Activated CD4-positive, alpha-beta T cell treated with anti-CD3 and anti-CD28 coated beads for 48 hours (primary cell): ENCODE measurements at places on chromosomes 16 and 17.
A peak's percentile ranks its signal among the peaks of the same experiment; 100 is the strongest.

- no peak for DNase-seq
Observed at GRCh38 chr17:4189280-4189679, 46.3 kb downstream of the CYB5D2 start.

DNA sequence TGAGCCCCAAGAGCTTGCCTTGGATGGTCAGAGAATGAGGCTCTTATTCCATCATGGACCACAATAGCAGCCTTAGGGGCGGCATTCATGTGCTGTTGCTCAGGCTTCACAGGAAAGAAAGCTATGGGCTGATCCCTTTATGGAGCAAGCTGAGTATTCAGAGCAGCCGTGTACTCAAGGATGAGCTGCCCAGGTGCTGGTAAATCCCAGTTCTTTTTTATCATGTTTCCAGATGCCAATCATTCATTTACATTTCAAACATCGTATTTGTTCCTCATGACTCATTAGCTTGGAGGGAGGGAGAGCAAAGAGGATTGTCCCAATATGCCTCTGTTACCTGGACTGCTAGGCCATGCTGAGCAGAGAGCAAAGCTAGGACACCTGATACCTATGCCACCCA, 475.7 kb downstream of the SHISA9 start:
- no peak for DNase-seq

- DNase-seq, result no peak
Observed at GRCh38 chr16:84502581-84502980, 1.9 kb downstream of the MEAK7 start.

- peak; percentile 32 for DNase-seq
Observed at GRCh38 chr17:48068491-48068961, 20.4 kb downstream of the NFE2L1 start.

- DNase-seq, result no peak
Observed at GRCh38 chr17:34847938-34848337, 113.3 kb downstream of the CCT6B start.

DNA sequence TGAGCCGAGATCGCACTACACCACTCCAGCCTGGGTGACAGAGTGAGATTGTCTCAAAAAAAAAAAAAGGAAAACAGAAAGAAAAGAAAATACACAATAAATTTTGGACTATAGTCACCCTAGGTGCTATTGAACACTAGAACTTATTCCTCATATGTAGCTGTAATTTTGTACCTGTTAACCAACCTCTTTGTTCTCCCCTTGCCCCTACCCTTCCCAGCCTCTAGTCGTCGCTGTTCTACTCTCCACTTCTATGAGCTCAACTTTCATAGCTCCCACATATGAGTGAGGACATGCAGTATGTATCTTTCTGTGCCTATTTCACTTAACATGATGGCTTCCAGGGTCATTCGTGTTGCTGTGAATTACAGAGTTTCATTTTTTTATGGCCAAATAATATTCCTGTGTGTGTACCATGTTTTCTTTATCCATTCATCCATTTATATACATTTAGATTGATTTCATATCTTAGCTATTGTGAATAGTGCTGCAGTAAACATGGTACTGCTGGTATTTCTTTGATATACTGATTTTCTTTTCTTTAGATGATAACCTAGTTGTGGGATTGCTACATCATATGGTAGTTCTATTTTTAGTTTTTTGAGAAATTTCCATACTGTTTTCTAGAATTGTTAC, 28.3 kb downstream of the VPS35L start:
- DNase-seq, result peak; percentile 28

DNA sequence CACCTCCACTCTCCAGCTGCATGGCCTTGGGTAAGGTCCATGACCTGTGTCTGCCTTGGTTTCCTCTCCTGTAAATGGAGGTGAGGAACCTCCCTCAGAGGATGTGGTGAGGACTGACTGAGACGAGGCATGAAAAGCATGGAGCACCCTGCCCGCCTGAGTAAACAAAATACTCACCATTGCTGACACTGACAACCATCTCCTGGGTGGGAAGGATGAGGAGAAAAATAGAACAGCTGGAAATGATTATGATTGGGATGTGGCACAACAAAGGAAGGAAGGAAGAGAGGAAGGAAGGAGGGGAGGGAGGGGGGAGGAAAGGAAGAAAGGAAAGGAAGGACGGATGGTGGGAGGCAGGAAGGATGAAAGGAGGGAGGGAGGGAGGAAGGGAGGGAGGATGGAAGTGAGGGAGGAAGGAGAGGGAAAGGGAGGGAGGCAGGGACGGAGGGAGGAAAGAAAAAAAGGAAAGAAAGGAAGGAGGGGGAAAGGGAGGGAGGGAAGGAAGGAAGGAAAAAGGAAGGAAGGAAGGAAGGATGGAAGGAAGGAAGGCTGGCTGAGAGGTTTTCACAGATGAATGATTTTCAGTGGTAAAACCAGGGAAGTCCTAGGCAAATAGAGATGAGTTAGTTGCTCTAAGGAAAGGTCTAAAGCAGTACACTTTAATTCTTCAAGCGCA, 276.5 kb upstream of the XYLT1 start:
- DNase-seq, result no peak

DNA sequence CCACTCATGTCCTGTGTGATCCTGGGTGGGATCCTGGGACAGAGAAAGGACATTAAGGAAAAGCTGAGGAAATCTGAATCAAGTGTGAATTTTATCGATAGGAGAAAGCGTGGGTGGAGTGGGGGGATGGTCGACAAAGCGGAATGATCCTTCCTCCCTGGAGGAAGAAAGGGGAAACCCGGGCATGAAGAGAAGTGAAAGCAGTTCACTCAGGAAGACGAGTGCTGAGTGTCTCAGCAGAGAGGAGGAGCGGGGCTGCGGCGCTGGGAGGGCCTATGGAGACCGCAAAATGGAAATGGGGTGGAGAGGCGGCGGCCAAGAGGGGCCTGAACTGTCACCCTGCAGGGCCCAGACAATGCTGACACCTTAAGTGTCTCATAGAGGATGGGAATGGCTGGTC, 8.7 kb downstream of the ZDHHC7 start:
- no peak for DNase-seq

- DNase-seq, result no peak
Observed at GRCh38 chr16:60304720-60305119, 1570.6 kb upstream of the GOT2 start.

GRCh38 chr16:70737377-70738082, 51.7 kb upstream of the MTSS2 start:
- peak; percentile 88 for DNase-seq

DNA sequence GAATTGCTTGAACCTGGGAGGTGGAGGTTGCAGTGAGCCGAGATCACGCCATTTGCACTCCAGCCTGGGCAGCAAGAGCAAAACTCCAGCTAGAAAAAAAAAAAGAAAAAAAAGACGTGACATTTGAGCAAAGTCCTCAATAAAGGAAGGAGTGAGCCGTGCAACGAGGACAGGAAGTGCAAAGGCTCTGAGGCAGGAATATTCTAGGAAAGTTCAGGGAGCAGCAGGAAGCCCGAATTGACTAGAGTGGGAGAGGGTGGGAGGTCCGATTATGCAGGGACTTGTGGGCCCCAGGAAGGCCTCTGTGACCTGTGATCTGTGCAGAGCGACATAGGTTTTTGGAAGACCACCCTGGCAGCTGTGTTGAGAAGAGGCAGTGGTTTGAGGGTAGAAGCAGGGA, 8.6 kb upstream of the LASP1NB start:
- DNase-seq, result no peak

DNA sequence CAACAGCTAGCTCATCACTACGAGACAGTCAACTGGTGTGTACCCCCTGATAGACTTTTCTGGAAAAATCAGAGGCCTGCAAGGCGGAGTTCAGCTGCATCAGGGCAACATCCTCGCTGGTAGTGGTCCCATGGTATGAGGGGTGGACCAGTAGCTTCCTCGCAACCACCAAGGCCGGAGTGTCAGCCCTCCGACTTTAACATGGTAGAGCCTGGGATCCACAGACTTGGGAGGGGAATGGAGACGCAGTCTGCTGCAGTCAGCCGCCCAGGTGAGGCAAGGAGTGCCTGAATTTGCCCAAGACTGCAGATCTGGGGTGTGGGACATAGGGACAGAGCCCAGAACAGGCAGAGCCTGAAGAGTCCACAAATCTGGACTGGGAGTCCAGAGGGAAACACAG, 13.4 kb downstream of the ZG16B start:
- no peak for DNase-seq

GRCh38 chr16:79267781-79268180, 332.8 kb downstream of the MAF start:
- peak; percentile 86 for DNase-seq

DNA sequence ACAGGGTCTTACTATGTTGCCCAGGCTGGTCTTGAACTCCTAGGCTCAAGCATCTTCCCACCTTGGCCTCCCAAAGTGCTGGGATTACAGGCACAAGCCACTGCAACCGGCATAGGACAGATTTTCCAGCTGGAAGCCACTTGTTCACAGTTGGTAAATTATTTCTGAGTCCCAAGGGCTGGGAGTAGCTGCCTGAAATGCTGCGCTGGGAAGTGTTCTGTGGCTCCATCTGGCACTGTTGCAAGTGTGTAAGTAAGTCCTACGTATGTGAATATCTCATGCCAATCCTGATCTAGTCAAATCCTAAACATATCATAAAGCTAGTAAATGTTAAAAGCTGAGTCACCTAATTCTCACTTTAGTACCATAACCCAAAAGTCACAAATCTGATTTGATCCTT, 48.1 kb downstream of the YWHAE start:
- DNase-seq, result no peak

DNA sequence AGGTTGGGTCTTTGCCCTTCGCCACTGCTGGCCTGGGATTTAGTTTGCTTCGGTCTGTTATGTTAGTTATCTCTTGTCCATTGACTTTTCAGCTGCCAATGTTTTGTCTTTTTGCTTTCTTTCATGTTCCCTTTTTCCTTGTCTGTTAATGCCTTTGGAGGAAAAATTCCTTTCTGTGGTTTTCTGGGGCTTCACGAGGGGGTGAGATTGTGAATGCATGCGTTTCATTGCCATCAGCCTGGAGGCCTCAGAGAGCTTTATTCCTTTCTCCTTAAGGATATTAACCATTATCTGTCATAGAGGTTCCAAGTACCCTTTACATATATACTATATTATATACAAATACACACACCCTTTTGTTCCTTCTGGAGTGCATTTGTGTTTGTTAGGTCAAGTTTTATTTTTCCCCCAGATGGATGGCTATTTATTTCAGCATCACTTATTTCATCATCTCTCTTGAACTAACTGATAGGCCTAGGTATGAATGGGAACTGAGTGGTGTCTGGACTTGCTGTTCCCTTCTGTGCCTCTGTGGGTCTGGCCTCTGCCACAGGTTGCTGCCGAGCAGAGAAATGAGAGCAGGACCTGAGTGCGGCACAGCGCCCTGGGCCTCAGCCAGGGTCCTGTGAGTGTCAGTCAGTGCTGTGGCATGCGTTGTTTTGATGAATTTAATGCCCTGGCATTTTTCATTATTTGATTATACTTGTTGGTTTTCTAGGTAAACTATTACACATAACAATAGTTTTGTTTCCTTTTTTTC, 193.4 kb downstream of the LGALS9B start:
- DNase-seq, result peak; percentile 41

GRCh38 chr16:85615852-85616606, 2.9 kb downstream of the GSE1 start:
- DNase-seq, result peak; percentile 85

- DNase-seq, result no peak
Observed at GRCh38 chr16:50316102-50316847, 49.9 kb downstream of the ADCY7 start.

DNA sequence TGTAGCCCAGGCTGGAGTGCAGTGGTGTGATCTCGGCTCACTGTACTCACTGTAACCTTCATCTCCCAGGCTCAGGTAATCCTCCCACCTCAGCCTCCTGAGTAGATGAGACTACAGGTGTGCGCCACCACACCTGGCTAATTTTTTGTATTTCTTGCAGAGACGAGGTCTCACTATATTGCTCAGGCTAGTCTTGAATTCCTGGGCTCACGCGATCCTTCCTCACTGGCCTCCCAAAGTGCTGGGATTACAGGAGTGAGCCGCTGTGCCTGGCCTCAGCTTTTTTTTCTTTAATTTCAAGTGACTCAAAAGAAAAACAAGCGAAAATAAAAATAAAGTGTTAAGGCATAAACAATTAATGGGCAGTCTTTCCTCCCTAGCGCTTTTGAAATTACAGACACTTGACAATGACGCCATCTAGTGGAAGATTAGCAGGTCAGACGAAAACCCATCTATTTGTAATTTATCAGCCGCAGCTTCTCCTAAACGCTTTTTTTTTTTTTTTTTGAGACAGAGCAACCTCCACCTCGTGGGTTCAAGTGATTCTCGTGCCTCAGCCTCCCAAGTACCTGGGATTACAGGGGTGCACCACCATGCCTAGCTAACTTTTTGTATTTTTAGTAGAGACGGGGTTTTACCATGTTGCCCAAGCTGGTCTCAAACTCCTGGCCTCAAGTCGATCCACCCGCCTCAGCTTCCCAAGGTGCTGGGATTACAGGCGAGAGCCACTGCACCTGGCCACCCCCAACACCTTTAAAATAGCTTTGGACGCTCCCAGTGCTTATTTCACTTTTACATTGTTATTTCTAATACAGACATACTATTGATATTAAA, 28.1 kb upstream of the PECAM1 start:
- no peak for DNase-seq

DNA sequence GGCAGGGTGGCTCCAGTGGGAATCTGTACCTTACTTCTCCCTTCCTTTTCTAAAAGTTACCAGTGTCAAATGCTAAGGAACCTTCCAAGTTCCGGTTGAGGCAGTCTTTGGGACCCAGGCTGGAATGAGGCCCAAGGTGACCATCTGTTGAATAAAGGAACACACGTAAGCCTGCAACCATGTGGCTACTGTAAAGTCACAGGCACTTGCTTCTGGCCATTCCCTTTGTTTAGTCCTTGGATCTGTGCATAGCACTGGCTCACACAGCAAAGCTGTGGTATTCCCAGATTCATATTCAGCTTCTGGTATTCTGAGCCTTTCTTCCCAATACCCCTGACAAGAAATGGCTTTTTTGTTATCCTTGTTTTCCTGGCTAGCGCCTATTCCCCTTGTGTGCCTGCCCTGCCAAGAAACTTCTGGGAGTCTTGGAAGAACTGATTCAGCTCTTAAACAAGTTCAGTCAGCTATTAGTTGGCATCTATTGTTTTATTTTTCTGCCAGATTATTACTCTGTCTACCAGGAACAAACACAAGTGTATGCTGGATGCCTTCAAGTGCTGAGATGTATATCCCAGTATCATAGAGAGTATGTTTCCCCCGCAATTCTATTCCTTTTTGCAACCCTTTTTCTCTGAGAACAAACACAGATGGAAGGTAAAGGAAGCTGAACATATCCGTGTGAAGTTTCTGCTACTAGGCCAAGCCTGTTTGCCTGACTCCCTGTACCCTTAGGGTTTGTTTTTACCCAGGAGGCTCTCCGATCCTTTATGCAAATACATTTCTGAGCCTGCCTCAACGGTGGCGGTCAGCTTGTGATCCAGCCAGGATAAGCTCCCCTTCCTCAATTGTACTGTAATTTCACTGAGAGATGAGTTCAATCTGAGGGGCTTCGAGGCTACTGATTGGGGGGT, 13.2 kb downstream of the TMEM238L start:
- no peak for DNase-seq

DNA sequence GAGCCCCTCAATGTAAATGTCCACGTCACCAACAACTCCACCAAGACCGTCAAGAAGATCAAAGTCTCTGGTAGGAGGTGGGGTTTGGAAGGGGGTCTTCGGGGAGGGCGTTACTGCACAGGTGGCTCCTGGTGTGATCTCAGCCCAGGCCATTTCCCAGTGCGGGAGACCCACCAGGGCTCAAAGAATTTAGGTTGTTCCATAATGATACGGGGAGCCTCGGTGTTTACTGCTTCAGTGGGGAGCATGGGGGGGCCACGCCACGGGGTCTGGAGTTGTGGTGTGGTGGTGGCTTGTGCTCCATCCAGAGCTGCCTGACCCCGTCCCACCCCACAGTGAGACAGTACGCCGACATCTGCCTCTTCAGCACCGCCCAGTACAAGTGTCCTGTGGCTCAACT, 7.8 kb downstream of the ARRB2 start:
- no peak for DNase-seq

- DNase-seq, result no peak
Observed at GRCh38 chr16:58855291-58855863, 121.3 kb upstream of the GOT2 start.
